ENCODE measurements at places on chromosomes 13 and 19.
A peak's percentile ranks its signal among the peaks of the same experiment; 100 is the strongest.

DNA sequence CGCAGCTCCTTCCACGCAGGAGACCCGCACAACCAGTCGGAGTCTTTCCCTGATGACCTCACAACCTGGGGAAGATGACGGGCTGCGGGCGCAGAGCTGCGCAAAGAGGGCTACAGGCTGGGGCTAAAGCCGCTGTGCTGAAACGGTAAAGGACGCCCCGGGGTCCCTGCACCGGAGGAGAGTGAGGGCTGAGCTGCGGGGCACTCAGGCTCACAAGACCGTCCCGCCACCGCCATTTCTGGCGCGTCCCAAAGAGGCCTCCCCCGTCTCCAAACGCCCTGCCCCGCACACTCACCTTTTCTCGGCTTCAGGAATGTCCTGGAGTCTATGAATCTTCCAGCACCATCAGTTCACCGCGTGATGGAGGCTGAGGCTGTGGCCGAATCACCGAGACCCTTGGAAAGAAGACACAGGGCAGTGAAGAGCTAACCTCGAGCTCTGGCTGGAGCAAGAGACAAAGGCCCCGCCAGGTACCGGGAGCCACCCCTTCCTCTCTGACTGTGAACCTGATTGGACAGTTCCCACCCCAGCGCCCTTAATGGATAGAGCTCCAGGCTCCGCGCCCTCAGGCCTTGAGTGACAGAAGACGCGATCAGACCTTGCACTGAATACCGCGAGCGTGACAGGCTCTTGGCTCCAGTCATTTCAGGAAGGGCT is 41.8 kb upstream of the ZNF429 start:
- DNase-seq: no peak

DNA sequence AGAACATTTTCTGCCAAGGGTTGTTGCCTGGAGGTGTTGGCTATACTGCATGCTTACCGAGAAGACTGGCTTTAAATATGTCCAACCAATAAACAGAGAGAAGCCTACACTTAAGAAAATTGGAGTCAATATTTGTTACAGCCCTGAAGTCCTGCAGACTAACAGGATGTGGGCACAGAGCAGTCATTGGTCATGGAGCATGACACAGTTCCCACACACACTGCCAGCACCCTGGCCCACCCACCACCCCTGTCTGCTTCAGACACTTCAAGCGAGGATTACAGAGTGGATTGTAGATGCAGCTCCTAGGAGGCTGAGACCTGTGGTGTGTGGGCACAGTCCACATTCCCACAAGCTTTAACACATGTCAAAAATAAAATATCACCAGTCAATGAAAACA is 21.0 kb upstream of the SERP2 start:
- peak; percentile 14 for DNase-seq

GRCh38 chr19:43638214-43638994 is 1.2 kb downstream of the CADM4 start:
- no peak for DNase-seq

GRCh38 chr13:44961997-44962396 is 27.3 kb downstream of the NUFIP1 start:
- DNase-seq: no peak

- DNase-seq: no peak
Measured at GRCh38 chr13:63909726-63910375, 2494.2 kb upstream of the PCDH20 start.

DNA sequence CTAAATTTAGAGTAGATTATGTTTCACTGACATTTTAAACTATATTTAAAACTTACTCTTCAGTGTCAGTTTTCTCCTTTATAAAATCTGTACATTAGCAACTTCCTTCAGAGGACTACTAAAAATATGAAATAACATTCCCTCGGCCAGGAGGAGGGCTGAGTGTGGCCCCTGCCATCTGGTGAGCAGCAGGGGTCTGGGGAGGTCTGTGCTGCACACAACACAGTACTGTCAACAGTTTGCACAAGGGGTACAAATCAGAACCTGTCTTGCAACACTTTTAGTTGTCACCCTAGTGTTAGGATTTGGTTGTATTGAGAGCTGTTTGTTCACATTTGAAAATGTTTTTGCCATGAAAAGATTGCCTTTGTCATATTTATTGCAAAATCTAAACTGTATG is 48.9 kb downstream of the TPP2 start:
- DNase-seq: no peak

- DNase-seq: no peak
Measured at GRCh38 chr13:110490009-110490770, 71.3 kb downstream of the RAB20 start.

DNA sequence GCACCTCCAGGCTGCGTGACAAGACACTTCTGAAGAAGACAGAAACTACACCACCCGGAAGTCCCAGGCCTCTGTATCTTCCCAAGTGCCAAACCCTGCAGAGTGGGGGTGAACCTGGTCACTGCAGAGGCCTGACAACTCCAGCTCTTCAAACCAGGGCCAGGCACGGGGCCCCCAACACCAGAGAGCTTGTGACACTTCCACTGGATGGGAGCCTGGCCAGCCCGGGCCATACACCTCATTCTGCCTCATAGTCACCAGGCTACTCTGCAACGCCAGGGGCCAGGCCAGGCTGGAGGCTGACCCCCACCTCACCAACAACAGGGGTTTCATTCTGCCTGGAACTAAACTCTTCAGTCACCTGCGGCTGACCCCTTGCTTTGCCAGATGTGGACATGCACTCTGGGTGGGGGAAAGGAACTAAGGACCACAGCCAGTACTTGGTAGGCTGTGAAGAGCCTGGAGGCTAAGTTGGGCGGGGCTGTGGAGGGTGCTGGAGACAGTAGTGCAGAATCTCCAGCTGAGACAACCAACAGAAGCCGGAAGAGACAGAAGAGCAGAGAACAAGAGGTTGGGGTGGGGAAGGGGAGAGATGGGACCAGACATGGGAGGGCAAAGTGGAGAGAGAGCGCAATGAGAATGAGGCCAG is 23.0 kb downstream of the TUBA3C start:
- no peak for DNase-seq

- DNase-seq: no peak
Measured at GRCh38 chr13:51207881-51208280, 14.3 kb upstream of the FAM124A start.

GRCh38 chr13:26062853-26063444 is 11.1 kb upstream of the SHISA2 start:
- DNase-seq: peak; percentile 43

- no peak for DNase-seq
Measured at GRCh38 chr19:18098891-18099622, 1.5 kb downstream of the MAST3 start.

DNA sequence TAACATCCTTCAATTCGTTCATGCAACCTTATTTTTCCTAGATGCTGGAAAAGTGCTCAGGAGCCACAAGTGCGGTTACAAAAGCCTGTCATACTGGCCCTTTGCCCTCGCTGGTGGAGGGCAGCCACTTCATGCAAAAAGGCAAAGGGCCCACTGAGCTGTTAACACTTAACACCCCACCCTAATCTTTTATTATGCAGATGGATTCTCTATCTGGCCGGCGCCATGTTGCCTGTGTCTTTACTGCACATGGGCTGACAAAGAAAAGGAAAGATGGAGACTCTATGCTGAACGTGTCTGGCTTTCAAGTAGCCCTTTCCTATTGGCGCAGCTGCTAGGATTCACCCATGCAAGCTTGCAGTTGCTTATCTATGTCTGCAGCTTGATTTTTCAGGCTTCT is 10.8 kb downstream of the OR7D2 start:
- no peak for DNase-seq

DNA sequence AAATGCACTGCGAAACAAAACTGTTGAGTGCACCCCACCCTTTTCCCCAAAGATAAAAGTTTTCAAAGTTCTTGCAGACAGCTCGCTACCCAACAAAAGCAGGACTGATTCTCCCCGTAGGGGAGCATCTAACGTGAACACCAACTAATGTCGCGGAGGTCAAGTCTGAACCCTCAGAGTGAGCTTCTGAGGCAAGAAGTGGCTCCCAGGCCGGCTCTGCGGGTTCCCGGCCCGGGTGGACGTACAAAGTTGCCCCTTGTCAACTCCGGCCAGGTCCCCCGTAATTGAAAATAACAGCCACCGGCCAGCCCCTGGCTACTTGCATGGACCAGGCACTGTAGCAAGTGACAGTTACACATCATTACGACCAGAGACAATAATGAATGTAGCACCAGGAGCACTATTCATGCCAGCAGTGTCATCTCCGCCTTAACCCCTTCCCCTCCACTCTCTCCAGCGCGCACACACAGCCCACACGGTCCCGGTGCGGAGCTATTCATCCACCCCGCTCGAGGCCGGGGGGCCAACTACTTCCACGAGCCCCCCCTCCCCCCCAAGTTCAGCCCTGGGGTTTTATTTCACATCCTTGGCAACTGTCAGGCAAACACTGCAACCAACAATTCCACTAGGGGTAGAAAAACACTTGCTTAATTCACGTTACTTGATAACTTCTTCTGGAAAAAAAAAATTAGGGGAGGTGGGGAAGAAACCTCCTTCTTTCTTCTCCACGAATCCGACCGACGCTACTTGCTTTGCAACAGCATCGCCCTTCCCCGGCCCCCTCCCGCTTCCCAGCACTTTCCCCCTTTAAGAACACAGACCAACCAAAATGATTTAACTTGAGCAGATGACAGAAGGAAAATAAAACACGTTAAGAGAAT is 1.2 kb downstream of the KLF12 start:
- no peak for DNase-seq

DNA sequence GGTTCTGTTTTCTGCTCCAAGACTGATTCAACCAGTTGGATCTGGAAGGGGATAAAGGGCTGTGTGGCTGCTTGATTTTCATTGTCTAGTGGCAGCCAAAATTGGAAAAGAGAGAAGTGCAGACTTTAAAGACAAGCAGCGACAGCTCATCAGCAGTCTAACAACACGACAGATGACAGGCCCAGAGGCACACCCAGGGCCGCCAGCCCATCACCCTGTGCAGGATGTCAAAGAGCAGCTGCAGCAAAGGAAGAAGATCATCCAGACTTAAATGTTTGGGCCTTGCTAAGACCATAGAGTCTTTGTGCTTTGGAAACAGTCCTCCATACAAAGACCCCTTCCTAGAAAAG is 421.0 kb upstream of the KLF12 start:
- DNase-seq: no peak

DNA sequence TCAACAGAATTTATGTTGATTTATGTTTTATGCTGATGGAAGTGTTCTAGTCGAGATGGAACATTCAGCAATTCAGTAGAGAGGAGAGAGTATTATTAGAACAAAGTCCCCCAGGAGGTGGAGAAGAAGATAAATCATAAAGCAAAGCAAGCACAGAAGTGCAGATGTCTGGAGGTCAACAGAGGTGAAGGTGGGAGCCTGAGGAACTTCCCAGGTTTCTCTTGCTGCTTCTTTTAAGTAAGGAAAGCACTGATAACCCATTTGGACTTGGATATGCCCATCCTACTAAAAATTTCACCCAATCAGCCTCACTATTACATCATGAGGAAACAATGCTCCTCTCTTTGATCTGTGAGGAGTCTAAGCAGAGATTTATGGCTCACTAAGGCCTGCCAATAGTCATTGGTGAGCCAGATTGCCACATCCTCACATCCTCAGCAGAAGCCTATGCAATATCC is 98.8 kb downstream of the EPSTI1 start:
- peak; percentile 96 for DNase-seq

GRCh38 chr13:39941236-39941635 is 285.8 kb downstream of the COG6 start:
- no peak for DNase-seq

- DNase-seq: peak; percentile 12
Measured at GRCh38 chr19:54287456-54287855, 6.5 kb upstream of the LILRB2 start.

DNA sequence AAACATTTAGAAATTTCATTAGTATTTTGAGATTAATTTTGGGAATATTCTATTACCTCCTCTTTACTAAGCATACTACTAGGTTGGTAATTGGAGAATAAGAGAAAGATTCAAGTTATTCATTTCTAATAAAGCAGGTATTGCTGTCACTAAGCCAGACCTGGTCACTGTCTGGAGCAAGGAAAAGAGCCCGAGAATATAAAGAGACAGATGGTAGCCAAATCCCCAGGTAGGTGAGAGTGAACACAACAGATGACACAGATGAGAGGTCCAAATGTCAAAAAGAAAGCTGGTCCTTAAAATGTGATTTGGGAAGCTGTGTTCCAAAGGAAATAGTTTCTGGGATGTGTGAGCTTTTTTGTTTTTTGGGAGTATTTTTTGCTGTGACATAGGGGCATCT is 128.6 kb downstream of the ZNF100 start:
- no peak for DNase-seq

GRCh38 chr19:49716154-49716553 is 25.2 kb downstream of the CPT1C start:
- no peak for DNase-seq

- DNase-seq: no peak
Measured at GRCh38 chr13:82664183-82664582, 1218.1 kb downstream of the SLITRK1 start.

DNA sequence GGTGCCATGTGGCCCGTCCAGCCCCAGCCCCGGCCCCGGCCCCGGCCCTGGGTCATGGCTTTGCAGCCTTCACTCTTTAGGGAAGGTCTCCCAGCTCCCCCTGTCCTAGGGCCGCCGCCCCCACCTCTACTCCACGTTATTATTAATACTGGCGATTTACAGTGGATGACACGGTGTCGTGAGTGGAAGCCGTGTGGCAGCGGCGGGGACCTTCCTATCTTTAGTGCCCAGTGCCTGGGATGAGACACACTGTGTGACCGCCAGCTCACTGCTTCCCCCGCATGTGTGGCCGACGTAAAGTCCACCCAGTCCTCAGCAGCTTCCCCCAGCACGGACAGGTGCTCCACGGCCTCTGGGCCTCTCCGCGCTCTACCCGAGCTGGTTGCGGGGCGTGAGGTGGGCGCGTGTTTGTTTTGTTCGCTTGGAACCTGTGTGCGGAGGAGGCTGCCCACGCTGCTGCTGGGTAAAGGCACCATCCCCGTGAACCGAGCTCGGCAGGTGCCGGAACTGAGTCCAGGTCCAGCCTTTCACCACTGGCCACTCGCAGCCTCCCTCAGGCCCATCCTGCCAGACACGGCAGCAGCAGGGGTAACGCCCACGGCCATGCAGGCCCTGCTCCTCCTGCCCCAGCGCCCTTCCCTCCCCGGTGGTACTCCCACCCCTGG is 70.9 kb upstream of the MCF2L start:
- DNase-seq: no peak

GRCh38 chr13:46639033-46639981 is 86.3 kb downstream of the LRCH1 start:
- DNase-seq: no peak

- DNase-seq: no peak
Measured at GRCh38 chr13:22286338-22286737, 615.5 kb downstream of the FGF9 start.

DNA sequence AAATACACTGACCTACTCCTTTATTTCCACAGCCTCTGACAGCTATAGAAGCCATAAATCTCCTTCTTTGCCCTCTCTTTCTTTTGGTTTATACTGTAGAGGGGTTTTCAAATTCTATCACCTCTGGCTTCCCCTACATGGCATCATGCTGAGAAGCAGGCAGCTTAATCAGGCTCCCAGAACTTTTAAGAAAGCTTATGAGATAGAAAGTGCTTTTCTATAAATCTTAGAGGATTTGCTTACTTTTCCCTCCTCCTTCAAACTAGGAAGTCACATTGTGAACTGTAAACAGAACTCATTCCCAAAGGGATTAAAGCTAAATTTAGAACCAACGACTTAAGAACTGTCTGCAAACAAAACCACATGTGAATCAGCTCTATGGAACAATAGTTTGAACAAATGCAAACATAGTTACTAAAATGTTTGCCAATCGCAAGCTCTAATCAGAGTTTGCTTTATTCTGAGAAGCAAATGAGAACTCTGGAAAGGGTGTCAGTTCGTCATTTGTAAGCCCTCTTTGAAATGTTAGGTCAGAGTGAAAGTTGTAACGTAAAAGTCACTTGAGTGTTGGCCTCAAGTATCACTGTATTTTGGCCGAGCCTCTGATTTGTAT is 344.1 kb downstream of the RFC3 start:
- peak; percentile 88 for DNase-seq

All from fibroblast of mammary gland (primary cell).